Stimulated activated CD8-positive, alpha-beta memory T cell treated with anti-CD3 and anti-CD28 coated beads, Interleukin-15, amount 100 ng/mL, for 1 hour (primary cell): ENCODE measurements at places on chromosomes 7 and 10.

- no peak for DNase-seq
Measured at GRCh38 chr10:132178046-132178445, 8.7 kb upstream of the DPYSL4 start.

DNA sequence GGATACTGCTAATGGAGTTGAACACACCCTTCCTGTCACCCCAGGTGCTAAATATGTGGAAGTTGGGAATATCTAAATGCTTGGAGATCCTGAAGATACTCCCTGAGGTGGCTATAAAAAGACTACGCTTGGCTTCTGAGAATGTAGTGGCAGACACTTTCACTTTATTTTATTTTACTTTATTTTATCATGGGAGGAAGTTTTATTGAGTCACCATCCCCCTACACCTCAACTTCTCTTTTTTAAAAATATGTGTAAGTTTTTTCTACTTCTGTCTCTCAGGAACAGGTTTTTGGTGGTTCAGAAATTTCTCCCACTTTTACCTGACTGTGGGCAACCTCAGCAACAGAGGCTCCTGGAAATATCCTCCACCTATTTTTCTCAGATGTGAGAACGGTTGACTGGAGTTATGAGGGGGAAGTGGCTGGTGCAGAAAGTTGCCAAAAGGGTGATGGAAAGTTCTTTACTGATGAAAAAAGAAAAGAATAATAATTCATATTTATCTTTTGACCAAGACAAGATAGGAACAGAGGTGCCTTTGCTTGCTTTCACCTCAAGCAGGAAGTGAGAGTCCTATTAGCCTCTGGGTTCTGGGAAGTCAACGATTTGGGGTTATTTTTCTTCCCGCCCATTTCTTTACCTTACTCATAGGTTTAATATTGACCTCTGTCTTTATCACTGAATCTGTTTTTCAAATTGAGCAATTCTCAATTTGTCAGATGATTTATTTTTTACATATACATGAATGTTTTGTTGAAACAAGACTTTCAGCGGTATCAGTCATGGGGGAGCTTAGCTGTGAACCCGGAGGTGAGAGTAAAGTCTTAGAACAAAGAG is 103.6 kb downstream of the AHR start:
- no peak for DNase-seq

- DNase-seq: no peak
Measured at GRCh38 chr10:21329995-21330627, 195.4 kb downstream of the SKIDA1 start.

DNA sequence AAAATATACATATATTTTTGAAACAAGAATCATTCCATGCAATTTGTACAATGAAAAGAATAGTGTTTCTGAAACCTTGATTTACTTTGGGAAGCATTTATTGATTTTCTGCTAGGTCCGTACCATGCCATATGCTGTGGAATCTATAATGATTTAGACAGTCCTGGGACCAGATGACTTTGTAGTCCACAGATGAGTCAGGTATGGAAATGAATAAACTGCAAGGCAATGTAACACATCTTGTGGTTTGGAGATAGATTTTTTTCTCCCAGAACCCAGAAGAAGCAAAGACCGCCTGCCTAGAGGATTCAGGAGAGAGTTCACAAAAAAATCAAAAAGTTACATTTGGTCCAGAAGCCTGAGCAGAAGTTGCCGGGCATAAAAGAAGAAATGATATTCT is 190.4 kb downstream of the GPR37 start:
- no peak for DNase-seq

DNA sequence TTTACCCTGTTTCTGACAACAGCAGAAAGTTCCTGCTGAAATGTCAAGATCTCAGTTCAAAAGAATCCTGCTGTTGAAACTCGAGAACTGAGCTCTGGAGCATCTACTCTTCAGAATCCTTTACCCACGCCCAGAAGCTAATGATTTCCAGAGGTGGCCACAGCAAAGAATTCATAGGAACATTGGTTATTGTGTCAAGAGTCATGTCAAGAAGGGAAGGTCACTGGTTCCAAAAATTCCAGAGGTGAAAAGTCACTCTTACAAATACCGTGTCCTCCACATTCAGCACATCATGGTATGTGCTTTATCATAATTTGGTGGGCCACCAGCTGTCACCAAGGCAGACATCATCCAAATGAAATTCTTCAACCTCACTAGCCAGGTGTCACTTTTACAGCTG is 394.4 kb upstream of the NPVF start:
- no peak for DNase-seq

DNA sequence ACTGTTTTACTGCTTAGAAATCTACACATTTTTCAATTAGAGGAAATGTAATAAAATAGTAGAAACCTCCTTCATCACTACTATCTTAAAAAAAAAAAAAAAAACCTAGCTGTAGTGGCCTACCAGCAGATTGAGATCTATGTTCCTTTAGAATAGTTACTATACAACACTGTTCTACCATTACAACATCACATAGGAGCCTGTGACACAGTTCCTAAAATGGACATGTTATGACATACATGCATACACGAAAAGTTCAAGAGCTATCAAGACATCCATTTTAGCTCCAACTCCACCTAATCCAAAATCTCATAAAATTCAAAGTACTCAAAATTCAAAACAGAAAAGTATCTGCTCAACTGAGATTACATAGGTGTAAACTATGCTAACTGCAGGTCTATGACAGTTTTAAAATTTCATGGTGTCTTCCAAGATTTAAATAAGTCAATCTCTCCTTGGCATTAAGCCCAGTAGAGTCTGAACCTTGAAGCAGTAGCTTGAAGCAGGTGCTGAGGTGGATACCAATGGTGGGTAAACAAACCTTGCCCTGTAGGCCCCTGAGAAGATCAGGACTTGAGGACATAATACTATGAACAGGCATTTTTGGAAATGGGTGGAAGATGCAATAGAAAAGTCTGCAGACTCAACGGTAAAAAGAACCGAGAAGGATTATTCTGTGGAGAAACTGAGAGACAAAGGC is 17.0 kb downstream of the CACUL1 start:
- DNase-seq: no peak

- no peak for DNase-seq
Measured at GRCh38 chr10:130958981-130959751, 352.4 kb downstream of the TCERG1L start.

GRCh38 chr10:63919575-63920279 is 398.5 kb downstream of the REEP3 start:
- no peak for DNase-seq

- no peak for DNase-seq
Measured at GRCh38 chr7:155007947-155008346, 5.0 kb upstream of the PAXIP1 start.

DNA sequence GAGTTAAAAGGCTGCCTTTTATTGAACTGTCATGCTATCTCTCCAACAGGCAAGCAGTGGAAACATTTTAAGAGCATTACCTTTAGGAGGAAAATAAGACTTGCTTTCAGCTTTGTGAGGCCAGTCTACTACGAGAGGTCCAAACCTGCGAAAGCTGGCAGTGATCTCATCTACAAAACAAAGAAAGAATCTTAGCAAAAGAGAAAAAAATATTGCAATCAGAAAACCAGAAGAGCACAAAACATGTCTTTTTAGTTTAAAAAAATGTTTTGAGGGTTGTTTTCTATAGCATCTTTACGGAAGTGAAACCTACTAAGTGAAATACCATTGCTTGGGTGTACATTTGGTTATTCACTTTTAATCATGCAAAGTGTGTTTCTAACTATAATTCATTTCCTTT is 147.9 kb downstream of the CPEB3 start:
- no peak for DNase-seq

GRCh38 chr10:91002656-91003055 is 81.8 kb upstream of the ANKRD1 start:
- DNase-seq: no peak

DNA sequence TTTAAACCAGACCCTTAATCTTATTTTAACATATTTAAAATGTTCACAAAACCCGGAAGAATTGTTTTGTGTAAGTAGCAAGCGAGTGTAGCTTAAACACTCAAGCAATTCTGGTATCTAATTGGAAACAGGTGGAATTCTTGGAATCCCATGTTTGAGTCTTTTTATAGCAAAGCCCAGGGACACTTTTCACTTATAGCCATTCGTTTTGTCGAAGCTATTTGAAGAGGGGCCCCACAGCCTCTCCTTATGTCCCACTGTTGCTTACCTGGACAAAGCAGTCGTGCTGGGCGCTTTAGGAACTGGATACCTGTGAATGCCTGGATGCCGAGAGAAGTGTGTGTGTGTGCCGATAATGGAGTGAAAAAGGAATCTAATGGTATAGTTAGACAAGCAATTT is 3.3 kb downstream of the CUX1 start:
- DNase-seq: no peak

DNA sequence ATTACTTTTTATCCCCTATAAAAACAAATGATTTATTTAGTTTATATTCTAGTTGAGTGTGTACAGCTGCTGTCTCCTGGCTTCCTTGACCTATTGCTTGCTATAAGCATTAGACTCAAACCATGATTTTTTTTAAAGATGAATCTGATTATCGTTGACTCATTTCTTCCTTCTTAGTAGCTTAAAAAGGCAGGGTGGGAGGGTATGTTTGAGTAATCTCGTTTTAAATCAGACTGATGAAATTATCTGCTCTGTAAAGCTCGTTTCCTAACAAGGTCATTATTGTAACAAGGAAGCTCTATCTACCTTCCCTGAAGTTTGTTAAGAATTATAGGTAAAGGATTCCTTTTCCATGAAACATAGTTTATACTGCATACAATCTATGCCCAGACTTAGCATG is 276.3 kb upstream of the KCND2 start:
- DNase-seq: no peak

GRCh38 chr10:133336577-133337369 is at the start of gene CALY:
CALY (minus strand) TSS chr10:133336896; CDS start chr10:133328989, 7,907 bp downstream.
- DNase-seq: peak; percentile 48

GRCh38 chr7:70271617-70272081 is 673.4 kb downstream of the AUTS2 start:
- DNase-seq: no peak

DNA sequence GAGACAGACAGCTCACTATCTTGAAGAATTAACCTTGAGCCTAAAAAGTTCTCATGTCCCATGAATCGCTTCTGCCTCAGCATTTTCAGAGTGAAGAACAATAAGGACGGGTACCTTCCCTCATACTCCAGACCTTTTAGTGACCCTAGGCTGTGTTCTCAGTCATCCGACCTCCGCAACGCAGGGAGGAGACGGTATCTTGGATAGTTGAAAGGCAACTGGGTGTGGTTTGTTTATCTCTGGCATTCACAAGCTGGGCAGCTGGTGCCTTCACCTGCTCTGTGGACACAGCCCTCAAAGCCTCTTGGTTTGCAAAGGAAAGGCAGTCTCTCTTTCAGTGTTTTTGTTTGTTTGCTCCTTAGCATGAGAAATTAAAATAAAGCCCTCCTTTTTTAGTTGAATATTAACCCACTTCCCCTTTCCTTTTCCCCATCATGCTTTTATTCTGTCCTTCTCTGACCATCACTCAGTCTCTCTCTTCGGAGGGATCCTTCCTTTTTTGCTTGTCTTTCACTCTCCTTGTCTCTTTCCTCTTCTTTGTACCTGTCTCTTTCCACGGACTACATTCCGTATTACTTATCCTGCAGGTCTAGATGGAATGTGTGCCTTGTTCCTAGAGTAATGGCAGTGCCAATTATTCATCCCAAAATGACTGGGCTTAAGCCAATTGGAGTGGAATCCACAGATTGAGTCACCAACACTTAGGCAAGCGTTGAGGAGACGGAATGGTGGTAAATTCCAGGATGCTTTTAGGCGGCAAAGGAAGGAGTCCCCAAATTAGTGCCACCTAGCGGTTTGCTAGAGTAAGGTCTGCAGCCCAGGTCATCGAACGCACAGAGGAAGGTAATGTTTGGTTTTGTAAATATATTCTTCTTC is 45.8 kb downstream of the PRR15 start:
- DNase-seq: no peak

DNA sequence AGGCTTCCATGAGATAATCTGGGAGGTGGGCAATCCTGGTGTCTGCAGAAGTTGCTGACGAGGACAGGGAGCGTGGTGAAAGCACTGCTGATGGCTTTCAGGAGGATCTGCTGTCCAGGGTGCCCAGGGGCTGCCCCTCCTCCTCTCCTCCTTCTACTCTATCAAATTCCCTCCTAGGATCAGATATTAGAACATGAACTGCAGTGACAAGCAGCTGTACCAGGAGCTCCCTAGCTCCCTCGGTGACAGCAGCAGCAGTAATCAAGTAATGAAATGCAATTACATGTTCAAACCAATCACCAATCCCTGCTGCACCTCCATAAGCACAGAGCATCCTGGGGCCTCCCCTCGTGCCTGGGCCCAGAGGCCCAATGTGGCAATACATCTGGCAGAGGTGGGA is 46.9 kb downstream of the GRID1 start:
- no peak for DNase-seq

- DNase-seq: no peak
Measured at GRCh38 chr10:96468845-96469244, 44.9 kb downstream of the TLL2 start.

DNA sequence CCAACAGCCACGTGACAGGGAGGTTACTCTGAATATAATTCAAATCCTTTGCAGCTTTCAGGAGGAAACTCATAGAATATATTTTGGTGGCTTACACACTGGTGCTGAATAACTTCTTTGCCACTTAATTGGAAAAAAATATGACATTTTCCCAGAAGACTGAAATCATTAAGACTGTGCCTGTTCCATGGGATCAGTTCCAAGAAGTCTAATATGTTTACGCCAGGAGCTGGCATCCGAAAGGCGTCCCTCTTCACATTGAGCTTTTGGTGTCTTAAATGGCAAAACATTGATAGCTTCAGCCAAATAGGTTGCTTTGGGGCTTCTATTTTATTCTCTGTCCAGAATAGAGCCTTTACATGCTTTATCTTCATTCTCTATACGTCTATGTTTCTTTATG is 917.6 kb upstream of the LRRTM3 start:
- no peak for DNase-seq

DNA sequence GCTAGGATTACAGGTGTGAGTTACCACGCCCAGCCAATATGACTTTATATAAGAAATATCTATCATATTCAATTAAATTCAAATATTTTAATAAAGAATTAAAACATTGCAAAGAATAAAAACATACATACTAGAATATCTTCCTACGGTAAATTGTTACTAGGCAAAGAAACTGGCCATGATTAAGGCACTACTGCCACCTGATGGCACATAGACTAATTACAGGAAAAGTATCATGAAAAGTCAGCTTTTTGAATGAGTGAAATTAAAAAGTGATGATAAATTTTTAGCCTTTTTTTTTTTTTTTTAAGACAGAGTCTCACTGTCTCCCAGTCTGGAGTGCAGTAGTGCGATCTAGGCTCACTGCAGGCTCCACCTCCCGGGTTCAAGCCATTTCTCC is 30.9 kb downstream of the MRPS33 start:
- no peak for DNase-seq

GRCh38 chr10:50437248-50437647 is 185.9 kb upstream of the ASAH2 start:
- DNase-seq: no peak

DNA sequence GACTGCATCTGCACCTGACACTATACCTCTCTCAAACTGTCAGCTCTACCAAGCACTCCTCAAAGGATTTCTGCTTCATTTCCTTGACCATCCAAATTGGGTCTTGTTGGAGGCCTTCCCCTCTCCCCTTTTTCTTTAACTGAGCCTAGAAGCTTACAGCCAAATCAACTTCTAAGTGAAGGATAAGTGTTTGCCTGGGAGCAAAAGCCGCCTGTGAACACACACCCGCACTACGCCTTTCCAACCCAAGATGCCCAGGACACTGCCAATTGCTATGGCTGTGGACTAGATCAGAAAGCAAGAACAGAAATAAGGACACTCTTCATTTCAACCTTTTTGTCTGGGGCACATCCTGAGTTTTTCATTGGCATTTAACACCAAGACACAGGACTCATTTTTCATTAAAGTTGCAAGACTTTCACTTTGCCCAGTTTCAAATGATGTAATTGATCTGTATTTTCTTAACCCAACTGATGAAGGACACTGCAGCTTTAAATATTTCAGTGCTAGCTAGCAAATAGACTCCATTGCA is 52.8 kb downstream of the CPEB3 start:
- DNase-seq: no peak
